ENCODE measurements at places on chromosomes 6 and 20. TPM values are rescaled to one million over a fixed set of nuclear protein-coding genes. Genes with fewer than 3 reads are reported as not detected.

CLIC5 gene
- 7.4 TPM for total RNA-seq

CYP39A1 gene
- 6.0 TPM for total RNA-seq

EPB41L1 gene
- 230 TPM for total RNA-seq

SCUBE3 gene
- total RNA-seq: 4.5 TPM

PRPH2 gene
- 1.6 TPM for total RNA-seq

GCNT2 gene
- 12.5 TPM for total RNA-seq

PCED1A gene
- 47.7 TPM for total RNA-seq

SIRPD gene
- 0.35 TPM for total RNA-seq

IP6K3 gene
- 0.47 TPM for total RNA-seq

CLDN20 gene
- not detected for total RNA-seq

GTSF1L gene
- total RNA-seq: not detected

E2F1 gene
- total RNA-seq: 1.5 TPM

PSMB8 gene
- total RNA-seq: 79.6 TPM

EPPIN gene
- total RNA-seq: not detected

HDGFL1 gene
- total RNA-seq: not detected

TP53TG5 gene
- not detected for total RNA-seq

HLA-DOA gene
- total RNA-seq: 21.6 TPM

TINAG gene
- 22.1 TPM for total RNA-seq

FNDC11 gene
- total RNA-seq: 1.6 TPM

LY86 gene
- total RNA-seq: 6.1 TPM

POPDC3 gene
- not detected for total RNA-seq

ENPP4 gene
- total RNA-seq: 28.8 TPM

SAMHD1 gene
- 94.1 TPM for total RNA-seq

CGA gene
- not detected for total RNA-seq

CST11 gene
- not detected for total RNA-seq

KIF16B gene
- total RNA-seq: 19.7 TPM

SLC18B1 gene
- 17.2 TPM for total RNA-seq

UTRN gene
- 210 TPM for total RNA-seq

RHAG gene
- not detected for total RNA-seq

TRIM27 gene
- 47.7 TPM for total RNA-seq

CD40 gene
- 25.2 TPM for total RNA-seq

CNBD2 gene
- total RNA-seq: 7.4 TPM

FBXO30 gene
- 8.2 TPM for total RNA-seq

WFDC10B gene
- total RNA-seq: 0.60 TPM

TUBB gene
- 295 TPM for total RNA-seq

POM121L2 gene
- not detected for total RNA-seq

GFOD1 gene
- total RNA-seq: 14.6 TPM

PROKR2 gene
- total RNA-seq: not detected

GPR63 gene
- total RNA-seq: 0.69 TPM

All from kidney (tissue), 22 donors.